ENCODE measurements at places on chromosomes 13 and 19.

GRCh38 chr13:42477596-42478190 is 96.3 kb upstream of the TNFSF11 start:
- no peak for DNase-seq

GRCh38 chr19:40229484-40229883 is 3.0 kb upstream of the CCNP start:
- DNase-seq = peak; percentile 53

GRCh38 chr19:33697766-33698165 is 76.0 kb downstream of the CHST8 start:
- no peak for DNase-seq

DNA sequence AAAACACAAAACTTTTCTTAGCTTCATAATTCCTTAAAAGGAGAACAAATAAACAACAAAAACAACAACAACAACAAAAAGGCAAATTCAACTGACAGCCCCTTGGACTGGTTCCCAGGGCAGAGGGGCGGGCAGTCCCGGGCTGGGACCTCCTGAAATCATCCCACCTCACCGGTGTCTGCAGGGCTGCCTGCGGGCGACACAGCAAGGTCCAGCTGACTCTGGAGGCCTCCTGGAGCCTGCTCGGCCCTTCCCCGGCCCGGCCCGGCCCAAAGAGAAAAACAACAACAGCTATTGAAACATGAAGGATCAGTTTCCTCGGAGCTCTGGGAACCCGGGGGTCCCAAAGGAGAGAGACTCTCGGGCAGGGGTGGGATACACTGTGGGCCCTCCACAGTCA is 5.0 kb upstream of the ISYNA1 start:
- no peak for DNase-seq

GRCh38 chr13:40375489-40376171 is 290.8 kb downstream of the FOXO1 start:
- no peak for DNase-seq

DNA sequence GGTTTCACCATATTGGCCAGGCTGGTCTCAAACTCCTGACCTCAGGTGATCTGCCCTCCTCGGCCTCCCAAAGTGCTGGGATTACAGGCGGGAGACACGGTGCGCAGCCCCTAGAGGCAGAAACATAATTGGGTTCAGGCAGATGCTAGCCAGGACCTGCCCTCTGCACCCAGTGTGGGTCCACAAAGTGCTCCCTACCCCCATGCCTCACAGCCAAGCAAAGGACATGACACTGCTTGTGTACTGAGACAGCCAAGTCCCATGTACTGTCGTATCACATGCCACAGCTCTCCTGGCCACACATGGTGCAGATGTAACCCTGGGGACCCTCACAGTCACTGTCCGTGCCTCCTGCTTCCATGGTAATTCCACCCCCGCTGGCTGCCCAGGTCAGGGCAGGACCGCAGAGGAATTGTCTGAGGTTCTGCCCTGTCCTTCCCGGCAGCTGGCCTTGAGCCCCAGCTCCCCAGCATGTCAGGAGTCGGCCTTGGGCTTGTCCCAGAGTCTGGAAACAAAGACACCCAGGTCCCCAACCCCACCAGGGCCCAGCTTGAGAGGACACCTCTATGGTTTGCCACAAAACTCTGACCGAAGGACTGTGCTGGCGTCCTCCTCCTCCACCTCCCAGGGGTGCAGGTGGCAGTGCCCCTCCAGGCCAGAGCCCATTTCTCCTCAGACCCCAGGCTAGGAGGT is 7.6 kb downstream of the PRR36 start:
- no peak for DNase-seq

- no peak for DNase-seq
These were observed 6.7 kb upstream of the WIZ start for GRCh38 chr19:15456441-15456840.

GRCh38 chr13:94305033-94305432 is 174.4 kb downstream of the DCT start:
- no peak for DNase-seq

DNA sequence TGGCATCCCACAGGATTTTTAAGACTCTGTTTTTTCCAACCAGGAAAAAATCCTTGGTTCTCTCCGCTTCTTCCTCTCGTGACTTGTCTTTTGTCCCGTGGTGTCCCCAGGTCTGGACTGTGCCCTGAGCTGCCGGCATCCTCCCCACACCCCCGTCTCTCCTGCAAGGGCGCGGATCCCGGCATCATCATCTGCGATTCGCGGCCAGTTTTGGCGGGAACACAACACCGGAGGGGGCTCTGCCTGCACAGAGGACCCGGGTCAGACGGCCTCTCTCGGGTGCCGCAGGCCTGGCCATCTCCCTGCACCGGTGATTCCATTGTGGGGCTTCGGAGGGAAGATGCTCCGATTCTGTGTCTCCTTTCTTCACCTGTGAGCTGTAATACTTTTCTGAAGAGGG is 18.8 kb upstream of the GAS6 start:
- no peak for DNase-seq

GRCh38 chr13:46663206-46664037 is 110.5 kb downstream of the LRCH1 start:
- DNase-seq = no peak

DNA sequence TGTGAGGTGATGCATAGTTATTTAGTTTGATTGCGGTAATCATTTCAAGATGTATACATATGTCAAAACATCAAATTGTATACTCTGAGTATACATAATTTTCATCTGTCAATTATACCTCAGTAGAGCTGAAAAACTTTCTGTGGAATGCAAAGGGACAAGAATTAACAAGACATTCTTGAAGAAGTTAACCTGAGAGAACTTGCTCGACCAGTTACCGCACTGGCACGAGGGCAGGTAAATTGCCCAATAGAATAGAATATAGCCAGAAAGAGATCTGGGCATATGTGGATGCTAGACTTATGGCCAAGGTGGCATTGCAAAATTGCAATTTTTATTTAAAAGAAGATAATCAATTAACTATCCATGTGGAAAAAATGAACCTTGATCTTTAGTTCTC is 42.3 kb upstream of the GJB6 start:
- DNase-seq = no peak

DNA sequence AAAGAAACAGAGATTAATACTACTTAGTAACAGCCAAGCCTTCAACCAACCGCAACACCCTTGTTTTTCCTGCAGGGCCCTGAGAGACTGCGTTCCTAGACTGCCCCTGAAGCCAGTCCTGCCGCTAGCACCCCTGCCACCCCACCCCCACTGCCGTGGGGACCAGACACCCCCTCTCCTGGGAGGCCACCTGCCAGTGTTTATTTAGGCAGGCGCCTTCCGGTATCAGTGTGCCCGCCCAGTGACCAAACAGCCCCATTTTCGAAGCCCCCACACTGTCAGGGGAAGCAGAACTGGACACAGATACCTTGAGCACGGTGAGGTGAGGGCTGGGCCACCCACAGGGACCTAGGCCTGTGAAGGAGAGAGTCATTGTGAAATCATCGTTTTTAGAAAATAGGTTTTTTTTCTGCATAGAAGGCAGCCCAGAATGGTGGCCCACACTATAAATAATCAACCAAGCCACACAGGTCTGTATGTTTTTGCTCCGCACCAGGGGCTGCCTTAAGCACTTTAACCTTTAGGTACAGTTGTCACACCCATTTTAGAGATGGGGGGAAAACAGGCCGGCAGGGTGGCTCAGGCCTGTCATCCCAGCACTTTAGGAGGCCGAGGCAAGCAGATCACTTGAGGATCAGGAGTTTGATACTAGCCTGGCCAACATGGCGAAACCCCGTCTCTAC is 3.5 kb upstream of the TLE5 start:
- DNase-seq = no peak

DNA sequence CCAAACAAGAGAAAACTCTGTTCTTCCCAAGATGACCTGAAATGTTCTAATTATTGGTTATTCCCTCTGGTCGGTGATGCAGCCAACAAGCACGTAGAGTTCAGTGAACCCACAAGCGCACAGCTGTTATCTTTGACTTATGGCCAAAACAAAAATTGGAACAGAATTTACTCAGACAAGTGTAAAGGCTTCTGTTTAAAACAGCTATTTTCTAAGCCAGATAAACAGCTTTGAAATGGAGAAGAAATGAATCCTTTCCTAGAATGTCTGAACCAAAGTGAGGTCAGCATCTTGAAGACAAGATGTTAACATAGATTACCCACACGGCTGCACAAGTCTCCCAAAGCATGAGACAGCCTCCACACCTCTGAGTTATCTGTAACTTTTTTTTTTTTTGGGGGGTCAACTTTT is 669.2 kb downstream of the DIAPH3 start:
- DNase-seq = no peak

GRCh38 chr13:27789495-27790303 is 2.6 kb upstream of the GSX1 start:
- peak; percentile 2 for DNase-seq

DNA sequence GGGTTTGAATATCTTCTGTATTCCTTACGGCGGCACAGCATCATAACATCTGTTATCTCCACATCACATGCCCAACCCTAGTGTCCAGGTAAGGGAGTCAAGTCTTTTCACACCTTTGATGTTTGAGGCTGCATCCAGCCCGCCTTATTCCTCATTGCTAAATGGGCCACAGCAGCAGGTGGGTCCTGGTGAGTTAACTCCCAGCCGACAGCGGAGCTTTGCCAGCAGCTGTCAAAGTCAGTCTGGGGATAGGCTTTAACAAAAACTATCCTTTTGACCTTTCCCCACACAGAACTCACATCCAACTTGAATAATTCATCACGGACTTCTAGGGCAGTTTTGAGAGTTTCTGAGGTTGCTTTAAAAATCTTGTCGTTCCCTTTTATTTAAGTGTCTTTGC is 235.1 kb downstream of the DLEU7 start:
- DNase-seq = no peak

DNA sequence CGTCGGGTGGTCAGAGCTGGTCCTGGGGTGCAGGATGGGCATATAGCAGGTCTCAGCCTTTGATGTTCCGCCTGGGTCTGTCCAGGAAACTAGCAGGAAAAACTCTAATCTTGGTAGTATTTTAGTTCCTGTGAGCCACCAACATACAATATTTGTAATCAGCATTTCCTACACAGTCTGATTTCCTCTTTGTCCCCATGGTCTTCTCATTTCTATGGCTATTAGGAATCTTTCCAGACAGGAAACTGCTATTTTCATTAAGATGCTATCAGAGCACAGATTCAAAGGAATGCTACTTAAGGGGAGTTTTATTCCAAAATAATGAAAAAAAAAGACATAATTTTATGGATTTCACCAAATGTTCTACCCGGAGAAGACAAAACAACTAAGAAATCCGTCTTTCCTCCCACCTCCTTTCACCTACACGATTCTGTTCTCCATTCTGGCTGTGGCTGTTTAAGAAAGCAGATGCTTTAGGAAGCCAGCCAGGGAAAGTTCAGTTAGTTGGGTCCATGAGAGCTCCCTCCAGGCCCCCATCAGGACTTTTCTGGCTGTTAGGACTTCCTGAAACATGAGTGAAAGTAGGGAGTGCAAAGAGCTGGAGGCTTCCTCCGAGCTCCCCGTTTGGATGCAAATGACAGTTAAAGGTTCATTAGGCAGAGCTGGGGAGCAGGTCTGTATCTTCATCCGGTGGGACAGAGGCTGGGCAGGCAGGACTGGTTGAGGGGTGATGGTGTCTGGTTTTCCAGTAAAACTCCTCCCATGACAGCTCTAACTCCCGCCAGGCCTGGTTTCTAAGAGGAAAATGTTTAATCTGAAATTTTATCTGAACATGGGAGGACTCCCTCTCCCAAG is 36.3 kb downstream of the SHISA2 start:
- DNase-seq = no peak

- DNase-seq = no peak
These were observed 29.8 kb upstream of the TM9SF2 start for GRCh38 chr13:99471221-99472121.

- DNase-seq = no peak
These were observed 60.6 kb downstream of the LHFPL6 start for GRCh38 chr13:39542361-39542760.
